ENCODE measurements at places on chromosomes 6 and 20.

DNA sequence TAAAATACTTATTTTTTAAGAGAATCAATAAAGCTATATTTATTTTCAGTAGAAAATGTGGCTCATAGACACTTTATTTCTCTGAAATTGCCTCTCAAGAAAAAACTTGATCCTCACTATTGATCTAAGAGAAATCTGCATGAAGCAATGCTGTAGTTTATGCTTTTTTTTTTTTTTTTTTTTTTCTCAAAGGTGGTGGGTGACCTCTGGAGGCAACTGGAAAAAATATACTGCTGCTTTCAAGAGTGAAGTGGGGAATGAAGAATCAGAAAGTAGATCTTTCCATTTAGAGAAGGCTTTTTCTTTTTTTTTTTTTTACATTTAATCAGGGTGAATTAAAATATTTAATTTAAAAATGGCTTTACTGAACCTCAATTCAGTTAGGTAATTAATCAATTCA, 169.3 kb downstream of the SLC16A10 start:
- no peak for DNase-seq

DNA sequence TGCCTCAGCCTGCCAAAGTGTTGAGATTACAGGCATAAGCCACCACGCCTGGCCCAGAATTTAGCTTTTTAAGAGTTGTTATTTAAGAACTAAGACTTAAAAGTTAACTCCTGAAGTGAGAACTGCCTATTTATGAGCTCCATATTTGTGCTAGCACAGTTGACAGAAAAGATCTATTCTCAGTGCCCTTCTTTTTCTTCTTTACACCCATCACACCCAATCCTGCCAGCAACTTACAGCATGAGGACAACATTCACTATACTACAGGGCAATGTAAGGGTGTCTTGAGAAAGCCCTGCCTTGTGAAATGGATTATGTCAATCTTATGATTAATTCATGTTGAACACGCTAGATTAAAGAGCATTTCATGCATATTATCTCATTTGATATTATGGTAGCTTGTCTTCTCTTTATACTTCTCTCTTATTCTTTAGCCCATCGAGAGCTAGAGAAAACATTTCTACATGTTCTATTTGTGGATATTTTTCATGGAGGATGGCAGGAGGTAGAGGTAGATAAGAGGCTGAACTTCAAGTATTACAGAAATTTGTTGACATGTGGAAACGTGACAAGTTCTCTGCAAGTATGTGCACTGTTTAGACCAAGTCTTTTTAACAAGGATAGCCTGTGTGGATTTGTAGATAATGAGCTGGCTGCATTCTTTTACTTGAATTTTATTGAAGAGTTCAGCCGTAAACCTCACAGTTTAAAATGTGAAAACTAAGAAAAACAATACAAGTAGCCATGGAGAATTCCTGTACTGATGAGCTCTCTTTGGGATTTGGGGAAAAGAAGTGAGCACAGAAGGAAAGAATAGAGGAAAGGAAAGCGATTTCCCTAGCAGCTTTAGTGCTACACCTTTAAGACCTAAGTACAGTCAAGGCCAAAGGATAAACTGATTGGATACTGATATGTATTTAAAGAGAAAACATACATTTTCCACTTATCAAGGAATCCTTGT, 212.2 kb downstream of the ARHGAP18 start:
- DNase-seq, result no peak

GRCh38 chr6:157746897-157747296, 76.1 kb upstream of the SNX9 start:
- DNase-seq, result no peak

- no peak for DNase-seq
These were observed 495.3 kb upstream of the RNF217 start for GRCh38 chr6:124466949-124467348.

- DNase-seq, result no peak
These were observed 67.7 kb downstream of the RREB1 start for GRCh38 chr6:7175462-7175861.

DNA sequence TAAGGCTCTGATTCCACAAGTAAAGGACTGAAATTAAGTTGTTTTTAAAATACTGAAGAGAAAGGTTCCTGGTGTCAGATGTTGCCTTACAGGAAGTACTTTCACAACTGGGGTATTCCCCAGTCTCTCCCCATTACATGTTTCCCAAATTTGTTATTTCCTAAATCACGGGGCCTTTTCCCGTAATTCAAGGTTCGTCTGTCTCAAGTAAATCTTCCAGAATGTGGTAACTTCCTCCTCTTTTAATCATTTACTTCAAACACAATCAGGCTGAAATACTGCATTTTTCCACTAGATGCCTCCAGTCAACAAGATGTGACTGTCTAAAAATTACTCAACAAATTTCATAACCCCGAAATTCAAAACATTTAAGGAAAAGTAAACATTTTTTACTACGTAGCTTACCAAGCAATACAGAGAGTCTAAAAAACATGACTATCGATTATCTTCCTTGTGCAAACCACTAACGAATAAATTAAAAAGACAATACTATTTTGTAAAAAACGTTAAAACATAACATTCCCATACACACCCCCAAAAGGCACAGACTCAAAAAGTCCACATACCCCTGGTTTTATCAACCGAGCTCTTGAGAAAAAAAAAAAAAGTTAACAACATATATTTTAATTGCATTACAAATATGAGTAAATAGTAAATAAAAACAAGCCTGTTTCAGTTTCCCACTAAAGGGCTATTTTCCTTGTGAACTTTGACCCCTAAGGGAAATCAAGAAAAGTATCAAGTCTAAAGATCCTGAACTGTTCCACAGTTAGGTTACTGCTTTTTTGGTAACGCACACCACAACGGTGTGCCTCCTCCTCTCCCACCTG, 1.7 kb downstream of the SOD2 start:
- DNase-seq, result no peak

GRCh38 chr6:16305788-16306187, 67.4 kb downstream of the GMPR start:
- DNase-seq, result no peak

- DNase-seq, result no peak
These were observed 492.3 kb downstream of the PREX1 start for GRCh38 chr20:48335308-48336050.

DNA sequence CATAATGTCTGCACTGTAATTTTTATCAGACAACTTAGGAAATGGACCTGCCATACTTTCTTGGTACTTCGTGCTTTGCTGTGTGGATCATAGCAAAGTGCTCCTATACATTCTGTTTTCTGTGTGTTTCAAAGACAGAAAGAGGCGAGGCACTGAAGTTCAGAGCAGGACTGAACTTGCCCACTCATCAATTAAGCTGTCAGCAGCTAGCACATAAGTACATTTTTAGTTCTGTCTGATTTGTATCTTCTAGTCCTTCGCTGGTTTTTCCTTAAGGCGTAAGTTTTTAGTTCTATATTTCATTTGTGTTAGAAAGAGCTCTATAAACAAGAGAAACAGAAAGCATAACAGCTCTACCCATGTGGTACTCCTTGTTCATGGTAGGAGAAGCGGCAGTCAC, 42.1 kb downstream of the MAP3K4 start:
- no peak for DNase-seq

DNA sequence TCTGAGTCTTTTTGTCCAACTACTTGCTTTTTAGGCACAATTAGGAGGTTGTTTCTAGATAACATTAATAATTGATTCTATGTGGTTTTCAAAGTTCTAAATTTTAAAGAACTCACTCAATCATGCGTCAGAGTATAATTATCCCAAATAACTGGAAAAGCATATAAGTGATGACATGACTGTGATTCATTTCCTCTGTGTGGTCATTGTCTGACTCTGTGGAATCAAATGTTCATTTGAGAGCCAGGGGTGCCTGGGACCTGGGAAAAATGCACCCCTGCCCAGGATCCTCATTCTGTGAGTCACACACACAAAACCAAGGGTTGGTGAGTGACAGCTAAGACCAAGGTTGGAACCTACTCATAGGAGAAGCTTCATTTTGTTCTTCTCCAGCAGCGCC, 127.1 kb upstream of the MLIP start:
- no peak for DNase-seq

GRCh38 chr6:50555982-50556381, 157.3 kb upstream of the TFAP2D start:
- no peak for DNase-seq

DNA sequence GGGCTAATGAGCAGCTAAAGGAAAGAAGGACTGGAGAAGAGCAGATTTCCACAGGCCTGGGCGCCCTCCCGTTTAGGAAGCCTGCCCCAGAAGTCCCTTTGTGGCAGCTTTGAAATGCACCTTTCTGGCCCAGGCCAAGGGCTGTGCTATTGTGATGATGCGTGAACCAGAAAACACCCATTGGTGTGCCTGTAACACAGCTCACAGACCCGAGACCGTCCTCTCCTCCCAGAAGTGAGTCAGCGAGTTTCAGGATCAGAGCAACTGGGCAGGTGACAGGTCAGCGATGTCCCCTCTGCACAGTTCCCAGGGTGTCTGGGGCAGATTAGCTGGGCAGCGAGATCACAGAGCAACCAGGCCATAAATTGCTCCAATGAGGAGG, 71.9 kb upstream of the SULF2 start:
- DNase-seq, result no peak

Measured in neuronal stem cell (in vitro differentiated cells).